Lung microvascular endothelial cell (primary cell): ENCODE measurements at places on chromosomes 7 and 10. TPM values are rescaled to one million over a fixed set of nuclear protein-coding genes. Genes with fewer than 3 reads are reported as not detected.

Gene SLC29A3
- total RNA-seq = 1.3 and 2.6 TPM in 2 replicates

Gene ITIH5
- total RNA-seq = under 0.01 and 1.4 TPM in 2 replicates

GRCh38 chr10:20614911-20615310 lies 282.2 kb downstream of the NEBL start:
- DNase-seq = no peak

- peak; percentile 49 for DNase-seq
Observed at GRCh38 chr10:34121781-34122622, 693.1 kb downstream of the PARD3 start.

- no peak for DNase-seq
Observed at GRCh38 chr10:59748834-59749233, 4.4 kb downstream of the MRLN start.

GRCh38 chr10:1670541-1671365 lies 66.6 kb downstream of the ADARB2 start:
- no peak for DNase-seq

DNA sequence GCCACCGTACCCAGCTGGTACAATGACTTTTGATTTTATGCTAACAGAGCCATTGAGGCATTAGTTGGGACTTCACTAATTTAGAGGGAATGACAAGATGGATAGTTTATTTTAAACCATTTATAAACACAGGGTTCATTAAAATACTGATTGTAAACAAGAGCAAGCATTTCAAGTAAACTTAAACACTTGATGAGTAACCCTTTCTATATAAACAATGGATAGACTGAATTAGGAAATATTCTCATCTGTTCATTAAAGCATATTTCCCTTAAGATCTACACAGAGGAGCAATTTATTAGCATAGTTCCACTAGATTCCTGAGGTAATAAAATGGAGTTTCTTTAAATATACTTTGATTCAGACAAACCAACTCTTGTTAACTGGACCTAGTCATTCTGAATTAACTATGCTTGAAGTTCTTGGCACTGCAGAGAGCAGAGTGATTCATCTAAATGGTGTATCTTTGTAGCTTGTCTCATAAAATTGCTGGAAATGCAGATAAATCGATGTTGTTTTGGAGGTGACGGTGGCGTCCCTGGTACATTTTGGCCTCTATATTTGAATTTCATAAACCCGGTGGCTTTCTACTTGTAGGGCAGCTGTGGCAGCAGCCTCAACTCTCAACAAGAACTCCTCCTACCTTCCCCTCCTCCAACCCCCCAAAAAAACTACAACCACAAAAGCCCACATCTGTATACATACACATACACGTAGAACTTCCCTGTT lies 15.4 kb upstream of the VDAC2 start:
- no peak for DNase-seq
